ENCODE measurements at places on chromosomes 6 and 20.

DNA sequence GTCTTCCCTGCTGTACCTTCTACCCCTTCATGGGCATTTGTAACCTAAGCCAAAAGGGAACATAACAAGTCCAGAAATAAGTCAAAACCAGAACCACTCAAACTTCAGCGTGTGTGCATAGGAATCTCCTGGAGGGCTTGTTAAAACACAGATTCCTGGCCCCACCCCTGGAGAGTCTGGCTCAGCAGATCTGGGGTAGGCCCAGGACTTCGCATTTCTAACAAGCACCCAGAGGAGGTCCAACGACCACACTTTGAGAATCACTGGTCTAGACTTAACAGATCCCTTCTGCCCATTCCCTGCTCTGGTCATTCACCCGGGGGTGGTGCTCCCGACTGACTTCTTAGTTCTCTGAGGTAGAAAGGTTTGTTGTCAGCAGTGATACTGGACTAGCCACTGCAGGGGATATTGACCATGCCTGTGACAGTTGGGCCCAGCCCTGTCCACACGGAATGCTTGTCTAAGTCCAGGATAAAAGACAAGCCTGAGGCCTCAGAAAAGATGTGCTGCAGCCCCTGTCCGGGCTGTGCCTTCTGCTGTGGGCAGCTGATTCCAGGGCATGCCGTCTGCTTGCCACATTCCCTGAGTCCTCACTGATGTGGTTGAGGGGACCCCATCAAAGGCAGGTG lies 68.6 kb downstream of the SYNJ2 start:
- DNase-seq: no peak

- no peak for DNase-seq
Measured at GRCh38 chr20:63697868-63698545, 1.6 kb downstream of the TNFRSF6B start.

DNA sequence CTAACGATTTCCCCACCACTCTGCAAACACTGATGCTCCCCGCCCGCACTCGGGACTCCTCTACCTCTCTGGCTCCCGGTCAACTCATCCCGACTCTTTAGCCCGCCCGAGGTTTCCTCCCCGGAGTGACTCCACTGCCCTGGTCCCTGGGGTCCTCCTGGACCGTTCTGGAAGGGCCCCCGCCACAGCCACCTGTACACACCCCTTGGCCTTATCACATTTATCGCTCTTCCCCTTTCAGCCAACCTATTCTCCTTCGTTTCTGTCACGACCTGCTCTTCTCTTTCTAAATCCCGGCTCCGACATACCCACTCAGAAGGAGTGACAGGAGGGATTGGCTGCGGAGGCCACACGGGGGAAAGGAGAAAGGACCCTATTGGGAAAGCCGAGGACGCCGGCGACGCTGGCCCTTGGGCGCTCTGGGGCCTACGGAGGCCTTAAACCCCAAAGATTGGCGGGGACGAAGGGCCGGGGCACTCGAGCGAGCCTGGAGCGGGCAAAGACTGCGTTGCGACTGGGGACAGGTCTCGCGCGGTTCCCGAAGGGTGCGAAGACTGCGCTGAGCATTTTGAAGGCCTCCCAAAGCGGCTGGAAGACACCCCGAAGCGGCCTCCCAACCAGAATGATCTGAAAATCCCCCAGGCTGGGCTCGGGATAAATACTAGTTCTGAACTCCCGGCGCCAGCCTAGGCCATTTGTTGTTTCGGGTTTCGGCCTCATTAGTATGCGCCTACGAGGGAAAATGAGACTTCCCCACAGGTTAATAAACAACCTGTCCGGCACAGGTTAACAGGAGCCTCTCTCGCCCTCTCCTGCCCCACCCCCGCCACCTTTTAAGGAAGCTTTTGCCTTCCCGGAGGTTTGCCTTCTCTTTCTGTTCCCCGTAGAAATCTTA lies 9.2 kb downstream of the SIM1 start:
- no peak for DNase-seq

GRCh38 chr20:31579245-31579644 lies 25.8 kb upstream of the ID1 start:
- no peak for DNase-seq

DNA sequence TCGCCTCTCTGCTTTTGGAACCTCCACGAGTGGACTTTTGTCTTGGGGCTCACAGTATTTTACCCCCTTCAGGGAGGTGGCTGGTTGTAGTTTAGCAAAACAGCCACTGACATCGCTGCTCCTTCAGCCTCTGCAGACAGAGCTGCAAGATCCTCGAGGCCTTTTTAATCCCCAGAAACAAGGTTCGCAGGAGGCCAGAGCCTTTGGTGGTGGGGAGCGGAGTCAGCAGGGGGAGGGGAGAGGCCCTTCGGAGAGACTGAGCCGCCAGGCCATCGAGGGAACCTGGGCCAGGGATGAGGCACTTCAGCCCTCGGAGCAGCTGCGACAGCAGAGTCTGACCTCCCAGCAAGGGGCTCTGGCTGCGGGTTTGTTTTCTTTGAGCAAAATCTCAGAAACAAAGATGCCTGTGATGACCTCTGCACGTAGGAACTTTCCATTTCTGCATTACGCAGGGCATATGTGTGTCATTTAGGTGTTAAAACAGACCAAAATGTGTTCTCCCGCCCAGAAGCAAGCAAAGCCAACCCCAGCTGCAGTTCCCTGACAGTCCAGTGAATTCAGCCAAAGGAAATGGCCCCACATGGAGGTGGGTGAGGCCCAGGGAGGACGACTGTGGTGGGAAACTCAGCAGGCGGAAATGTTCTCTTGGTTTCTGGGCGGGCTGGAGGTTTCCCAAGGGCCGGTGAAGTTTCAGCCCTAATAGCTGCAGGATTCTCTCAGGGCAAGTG lies 171.2 kb upstream of the SULF2 start:
- no peak for DNase-seq

DNA sequence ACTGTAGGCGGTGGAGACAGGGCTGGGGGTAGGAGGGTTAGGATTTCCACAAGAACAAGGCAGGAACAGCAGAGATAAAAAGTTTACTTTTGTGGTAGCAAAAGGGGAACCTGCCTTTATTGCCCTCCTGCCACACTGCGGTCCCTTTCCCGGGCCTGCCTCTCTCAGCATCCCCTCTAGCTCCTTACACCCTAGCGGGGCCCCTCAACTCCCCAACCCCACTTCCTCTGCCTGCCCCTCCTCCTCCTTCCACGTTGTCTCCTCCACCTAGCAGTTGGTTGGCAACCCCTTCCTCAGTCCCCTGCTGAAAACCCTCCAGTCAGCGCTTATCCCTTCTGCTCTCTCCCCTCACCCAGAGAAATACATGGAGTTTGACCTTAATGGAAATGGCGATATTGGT lies 714 bp downstream of the AIF1 start:
- DNase-seq: no peak

GRCh38 chr6:134689641-134690040 lies 260.3 kb downstream of the ALDH8A1 start:
- DNase-seq: no peak

DNA sequence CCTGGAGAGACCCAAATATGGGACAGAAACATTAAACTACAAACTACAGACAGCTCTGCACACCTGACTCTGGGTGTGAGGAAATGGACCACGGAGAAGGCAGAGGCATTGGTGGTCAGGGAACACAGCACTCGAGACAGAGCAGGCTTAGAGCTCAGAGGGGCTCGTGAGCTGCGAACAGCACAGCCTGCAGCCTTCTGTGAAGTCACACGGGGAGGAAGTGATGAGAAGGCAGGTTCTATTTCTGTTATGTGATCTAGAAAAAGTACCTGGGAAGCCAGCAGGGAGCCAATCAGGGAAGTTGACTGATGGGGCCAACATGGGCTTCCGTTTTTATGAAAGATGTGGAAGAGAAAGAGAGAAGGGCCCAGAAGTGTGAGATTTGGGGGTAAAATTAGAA lies 88.9 kb upstream of the SNAP25 start:
- DNase-seq: no peak

- no peak for DNase-seq
Measured at GRCh38 chr20:24098886-24099285, 110.3 kb upstream of the GGTLC1 start.

DNA sequence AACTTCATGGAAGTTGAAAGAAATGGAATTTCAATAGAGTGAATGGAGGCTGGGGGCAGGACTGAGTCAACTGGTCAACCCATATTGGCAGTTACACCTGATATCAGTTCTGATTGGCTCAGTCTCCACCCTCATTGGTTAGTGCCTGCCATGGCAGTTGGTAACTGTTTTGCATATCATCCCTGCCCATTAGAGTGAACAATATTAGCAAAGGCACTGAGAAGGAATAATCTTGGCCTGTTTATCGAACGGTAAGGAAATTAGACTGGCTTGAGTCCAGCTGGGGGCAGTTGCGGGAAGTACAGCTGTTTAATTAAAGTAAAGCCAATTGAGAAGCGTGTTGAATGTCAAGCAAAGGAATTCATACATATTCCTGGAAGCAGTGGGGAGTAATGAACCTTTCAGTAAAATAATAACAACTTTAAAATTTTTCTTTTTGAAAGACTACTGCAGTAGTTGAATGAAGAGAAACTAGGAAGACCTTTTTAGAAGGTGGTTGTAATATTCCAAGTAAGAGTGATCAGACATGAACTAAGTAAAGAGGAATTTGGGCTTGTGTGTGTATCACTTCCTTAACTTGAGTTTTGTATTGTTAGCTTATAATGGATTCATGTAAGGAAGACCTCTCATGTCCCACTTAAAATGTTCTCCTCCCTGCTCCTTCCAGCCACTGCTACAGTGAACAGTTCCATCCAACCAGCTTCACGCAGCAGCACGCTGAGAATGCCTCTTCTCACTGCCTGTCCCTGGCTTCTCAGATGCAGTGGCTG lies 17.2 kb upstream of the FAM50B start:
- no peak for DNase-seq

DNA sequence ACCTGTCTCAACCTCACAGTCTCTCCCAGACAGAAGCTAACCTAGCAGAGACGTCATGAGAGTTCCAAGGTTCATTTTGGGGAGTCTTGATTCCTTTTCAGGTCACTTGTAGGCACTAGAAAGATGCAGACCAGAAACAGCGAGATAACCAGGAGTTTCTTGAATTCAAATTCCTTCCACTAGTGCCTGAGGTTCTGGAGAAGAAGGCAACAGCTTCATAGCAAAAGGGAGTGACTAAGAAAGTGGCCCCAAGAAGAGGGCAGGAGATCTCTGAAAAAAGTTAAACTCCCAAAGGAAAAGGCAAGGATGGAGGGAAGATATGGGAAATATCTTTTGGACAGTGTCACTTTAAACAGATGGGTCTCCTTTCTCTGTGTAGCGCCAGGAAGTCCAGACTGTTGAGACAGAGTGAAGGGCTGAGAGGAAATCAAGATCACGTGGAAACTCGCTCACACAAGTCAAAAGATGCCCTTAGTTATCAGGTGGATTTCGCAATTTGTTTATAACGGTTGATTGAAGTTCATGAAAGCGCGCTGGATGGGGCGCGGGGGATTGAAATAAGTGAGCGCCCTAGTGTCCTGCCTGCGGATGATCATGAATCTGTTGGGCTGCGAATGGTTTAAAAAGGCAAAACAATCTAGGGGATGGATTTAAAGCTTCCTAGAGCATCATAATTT lies 4.8 kb upstream of the PRSS16 start:
- DNase-seq: no peak

GRCh38 chr20:17660667-17661066 lies 21.4 kb downstream of the RRBP1 start:
- no peak for DNase-seq

DNA sequence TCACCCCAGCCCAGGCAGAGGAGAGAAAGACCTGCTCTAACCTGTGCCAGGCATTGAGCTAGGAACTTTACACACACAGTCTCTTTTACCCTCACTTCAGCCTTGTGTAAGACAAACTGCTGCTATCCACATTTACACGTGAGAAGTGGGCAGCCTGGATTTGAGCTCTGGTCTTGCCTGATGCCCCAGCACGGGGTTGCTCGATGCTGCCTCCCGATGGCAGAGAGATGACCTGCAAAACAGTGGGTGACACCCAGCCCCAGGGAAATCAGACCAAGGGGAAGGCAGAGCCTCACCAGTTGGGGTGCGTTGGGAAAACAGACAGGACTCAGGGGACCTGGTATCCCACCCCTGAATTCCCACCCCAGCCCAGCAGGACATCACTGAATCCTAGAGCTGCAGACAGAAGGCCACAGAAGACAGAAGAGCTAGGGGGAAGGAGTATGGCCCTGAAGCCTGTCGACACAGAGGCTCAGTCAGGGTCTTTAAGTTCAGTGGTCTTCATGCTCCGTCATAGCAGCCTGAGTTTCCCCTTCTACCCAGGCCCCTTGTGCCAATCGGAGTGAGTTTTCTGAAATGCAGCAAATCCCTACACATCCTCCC lies 990 bp downstream of the BPI start:
- no peak for DNase-seq

GRCh38 chr20:62409931-62410745 lies 3.1 kb upstream of the CABLES2 start:
- peak; percentile 74 for DNase-seq

GRCh38 chr6:47759364-47759763 lies 22.5 kb upstream of the OPN5 start:
- no peak for DNase-seq

DNA sequence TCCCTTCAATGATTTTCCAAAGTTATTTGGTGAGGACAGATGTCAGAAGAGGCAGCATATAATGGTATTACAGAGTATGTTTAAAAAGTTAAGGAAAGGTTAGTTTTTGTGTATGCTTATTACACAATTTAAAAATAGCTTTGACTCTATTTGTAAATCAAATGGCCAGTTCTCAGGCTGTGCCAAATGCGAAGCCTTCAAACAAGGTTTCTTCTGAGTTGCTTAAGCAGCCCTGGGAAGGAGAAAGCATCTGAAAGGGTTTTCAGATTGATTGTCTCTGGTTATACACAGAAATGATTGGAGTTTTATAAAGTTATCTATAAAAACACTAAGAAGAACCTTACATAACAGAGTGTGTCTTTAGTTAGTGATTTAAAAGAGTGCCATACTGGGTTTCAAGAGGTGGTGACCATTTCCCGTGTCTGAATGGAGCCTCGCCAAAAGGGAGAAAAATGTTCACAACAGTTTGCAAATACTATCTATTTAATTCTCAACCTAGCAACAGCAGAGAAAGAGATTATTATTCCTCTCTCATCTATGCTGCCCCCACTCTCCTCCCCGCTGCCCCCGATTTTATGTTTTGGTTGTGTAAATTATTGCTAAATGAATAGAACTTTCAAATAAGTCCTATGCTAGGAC lies 16.7 kb downstream of the CD109 start:
- no peak for DNase-seq

DNA sequence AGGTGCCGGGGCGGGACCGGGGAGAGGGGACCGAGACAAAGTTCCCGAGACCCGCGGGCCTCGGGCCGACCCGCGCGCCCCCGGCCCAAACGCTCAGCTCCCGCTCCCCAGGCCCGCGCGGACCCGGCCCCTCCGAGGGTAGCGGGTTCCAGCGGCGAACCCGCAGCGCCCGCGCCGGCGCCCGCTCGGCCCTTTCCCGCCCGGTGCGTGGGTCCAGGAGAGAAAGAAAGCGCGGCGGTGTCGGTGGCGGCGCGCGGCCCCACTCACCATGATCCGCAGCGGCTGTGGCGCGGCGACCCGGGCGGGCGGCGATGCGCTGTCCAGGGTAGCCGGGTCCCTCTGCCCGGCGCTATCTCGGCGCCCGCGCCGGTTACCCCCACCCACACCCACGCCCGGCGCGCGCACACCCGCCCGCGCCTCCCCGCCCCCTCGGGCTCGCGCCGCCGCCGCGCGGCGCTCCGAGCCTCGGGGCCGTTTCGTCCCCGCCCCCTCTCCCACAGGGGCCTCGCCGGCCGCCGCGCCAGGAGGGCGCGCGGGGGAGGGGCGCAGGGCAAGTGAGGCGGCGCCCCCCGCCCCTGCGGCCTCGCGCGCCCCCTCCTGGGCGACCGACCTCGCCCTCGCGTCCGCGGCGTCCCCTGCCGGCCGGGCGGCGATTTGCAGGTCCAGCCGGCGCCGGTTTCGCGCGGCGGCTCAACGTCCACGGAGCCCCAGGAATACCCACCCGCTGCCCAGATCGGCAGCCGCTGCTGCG lies at the start of gene ELOVL2:
Gene ELOVL2, minus strand, starts transcription at position 345 of the 751 bp plus-strand sequence. Its CDS starts 75 bp downstream, at position 270.
- DNase-seq: no peak

- DNase-seq: no peak
Measured at GRCh38 chr20:41001497-41001896, 27.1 kb upstream of the TOP1 start.

Measured in DMS153 (cell line).